ENCODE measurements at places on chromosomes 2 and 18. TPM values are rescaled to one million over a fixed set of nuclear protein-coding genes. Genes with fewer than 3 reads are reported as not detected.

GNLY gene
- total RNA-seq = 72.9 TPM

FOXI3 gene
- total RNA-seq = not detected

RNF138 gene
- total RNA-seq = 67.7 TPM

- H3K4me3 ChIP-seq = no peak overlapping the region
- peaks cover 3% of the 10 kb centered on the region for H3K27me3 ChIP-seq
- H3K27ac ChIP-seq = no peak overlapping the region
Observed at GRCh38 chr2:3768960-3769765, 65.8 kb downstream of the DCDC2C start.

- H3K36me3 ChIP-seq = peaks cover 1% of the 10 kb centered on the region
- H3K4me3 ChIP-seq = no peak overlapping the region
- no peak for DNase-seq
- H3K4me1 ChIP-seq = peaks cover 21% of the 10 kb centered on the region
Observed at GRCh38 chr2:12637754-12638153, 79.0 kb upstream of the TRIB2 start.

Measured in activated CD4-positive, alpha-beta T cell treated with anti-CD3 and anti-CD28 coated beads, Interleukin-2, amount 10 ng/mL, durations not matched to agents 7 days and 5 days (primary cell).